ENCODE measurements at places on chromosomes 7 and 10.

DNA sequence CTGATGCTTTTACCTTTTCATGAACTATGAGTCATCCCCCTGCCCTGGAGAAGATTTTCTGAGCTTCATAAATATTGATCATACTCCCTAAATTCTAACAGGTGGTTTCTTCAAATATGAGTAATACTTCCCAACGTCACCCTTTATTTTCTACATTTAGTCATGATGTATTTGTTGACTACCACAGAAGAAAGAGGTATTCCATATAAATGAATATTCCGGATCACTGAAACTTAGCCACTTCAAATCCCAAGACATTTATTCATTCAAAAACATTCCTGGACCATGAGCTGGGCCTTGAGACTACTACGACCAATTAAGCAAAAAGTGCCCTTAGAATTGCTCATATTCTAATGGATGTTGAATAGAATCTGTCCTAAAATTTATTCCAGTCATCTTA, 395.8 kb upstream of the NPVF start:
- no peak for DNase-seq

- no peak for DNase-seq
These were observed 450.0 kb downstream of the GATA3 start for GRCh38 chr10:8504499-8504898.

DNA sequence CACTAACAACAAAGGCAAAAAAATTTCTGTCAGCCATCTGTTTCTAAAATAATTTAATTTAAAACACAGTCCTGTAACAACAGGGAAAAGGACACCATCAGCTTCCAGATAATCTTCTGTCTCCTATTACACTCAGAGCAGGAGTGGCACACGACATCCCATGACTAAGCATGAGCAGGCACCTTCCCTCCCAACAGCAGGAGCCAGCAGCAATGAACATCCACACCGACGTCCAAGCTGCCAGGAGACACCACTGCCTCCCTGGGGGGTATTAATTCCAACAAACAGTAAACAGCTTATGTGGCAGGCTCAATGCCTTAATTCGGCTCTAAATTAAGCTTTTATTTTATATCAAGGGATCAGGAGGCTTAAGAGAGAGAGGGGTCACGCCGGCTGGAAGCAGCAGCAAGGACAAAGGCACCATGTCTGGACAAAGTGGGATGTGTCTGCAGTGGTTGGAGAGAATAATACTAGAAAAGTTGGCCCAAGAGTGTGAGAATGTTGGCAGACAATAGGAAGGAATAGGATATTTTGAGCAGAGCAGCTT, 45.7 kb downstream of the KIAA1549 start:
- peak; percentile 83 for DNase-seq

GRCh38 chr10:113133497-113134115, 183.6 kb downstream of the TCF7L2 start:
- DNase-seq: peak; percentile 72

DNA sequence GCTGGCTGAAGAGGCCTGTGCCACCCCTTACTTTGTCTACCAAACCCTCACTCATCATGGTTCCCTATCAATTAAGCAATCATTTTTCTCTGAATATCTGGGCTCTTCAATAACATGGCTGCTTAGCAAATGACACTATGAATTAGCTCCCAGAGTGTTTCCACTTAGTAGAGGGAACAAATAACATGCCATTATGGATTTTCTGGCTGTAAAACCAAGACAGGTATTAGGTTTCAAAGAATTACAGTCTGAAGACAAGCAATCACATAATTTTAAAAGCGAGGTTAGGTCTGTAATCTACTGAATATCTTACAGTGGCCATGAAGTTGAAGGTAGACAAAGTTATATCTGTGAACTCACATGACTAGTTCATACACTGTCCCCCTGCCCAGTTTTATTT, 220.8 kb upstream of the PHYHIPL start:
- no peak for DNase-seq

DNA sequence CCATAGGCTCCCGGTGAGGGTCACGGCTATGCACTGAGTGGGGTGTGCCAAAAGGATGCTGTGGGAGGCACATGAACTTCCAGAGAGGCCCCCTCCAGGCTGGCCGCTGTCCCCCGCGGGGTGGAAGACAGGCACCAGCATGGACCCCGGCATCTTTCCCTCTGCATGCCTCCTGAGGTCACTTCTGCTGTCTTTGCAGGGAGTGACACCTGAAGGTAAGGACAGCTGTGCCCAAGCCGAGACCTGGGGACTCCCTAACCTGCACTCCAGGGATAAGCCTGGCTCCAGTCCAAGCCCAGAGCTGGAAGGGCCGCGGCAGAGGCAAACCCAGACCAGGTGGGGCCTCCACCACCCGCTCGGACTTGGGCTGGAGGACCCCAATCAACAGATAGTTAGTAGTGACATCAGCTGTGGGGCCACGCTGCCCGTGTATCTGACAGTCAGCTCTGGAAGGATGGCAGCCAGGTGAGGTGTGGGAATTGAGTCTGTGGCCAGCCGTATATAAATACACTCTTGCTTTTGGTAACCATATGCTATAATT, 340.7 kb upstream of the MKI67 start:
- no peak for DNase-seq

GRCh38 chr10:64142395-64142794, 621.2 kb downstream of the REEP3 start:
- DNase-seq: no peak

GRCh38 chr7:90751595-90751994, 155.5 kb downstream of the CDK14 start:
- no peak for DNase-seq

GRCh38 chr7:55066524-55066923, 47.7 kb downstream of the EGFR start:
- DNase-seq: peak; percentile 43

- DNase-seq: no peak
These were observed 5.2 kb downstream of the LGI1 start for GRCh38 chr10:93762979-93763391.

- no peak for DNase-seq
These were observed 5.3 kb downstream of the ZNF488 start for GRCh38 chr10:47378606-47379444.

- DNase-seq: no peak
These were observed 142.2 kb downstream of the TRIL start for GRCh38 chr7:28815928-28816373.

GRCh38 chr7:101161692-101162471, 3.5 kb downstream of the VGF start:
- DNase-seq: no peak

GRCh38 chr10:89867964-89868363, 166.6 kb downstream of the KIF20B start:
- DNase-seq: peak; percentile 55

DNA sequence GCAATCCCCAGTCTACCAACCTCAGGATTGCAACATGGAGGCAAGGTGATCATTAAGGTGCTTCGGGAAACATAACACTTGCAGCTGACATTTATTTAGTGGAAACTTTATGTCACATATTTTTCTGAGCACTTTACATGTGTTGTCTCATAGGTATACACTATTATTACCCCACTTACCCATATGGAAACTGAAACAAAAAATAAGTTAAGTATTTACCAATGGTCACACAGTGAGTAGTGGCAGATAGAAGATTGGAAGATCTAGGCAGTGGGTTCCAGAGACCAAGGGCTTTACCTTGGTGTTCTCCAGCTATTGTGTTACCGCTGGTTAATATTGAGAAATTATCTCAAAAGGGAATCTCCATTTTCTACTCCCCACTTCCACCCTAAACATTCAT, 1279.1 kb upstream of the SORCS1 start:
- no peak for DNase-seq

DNA sequence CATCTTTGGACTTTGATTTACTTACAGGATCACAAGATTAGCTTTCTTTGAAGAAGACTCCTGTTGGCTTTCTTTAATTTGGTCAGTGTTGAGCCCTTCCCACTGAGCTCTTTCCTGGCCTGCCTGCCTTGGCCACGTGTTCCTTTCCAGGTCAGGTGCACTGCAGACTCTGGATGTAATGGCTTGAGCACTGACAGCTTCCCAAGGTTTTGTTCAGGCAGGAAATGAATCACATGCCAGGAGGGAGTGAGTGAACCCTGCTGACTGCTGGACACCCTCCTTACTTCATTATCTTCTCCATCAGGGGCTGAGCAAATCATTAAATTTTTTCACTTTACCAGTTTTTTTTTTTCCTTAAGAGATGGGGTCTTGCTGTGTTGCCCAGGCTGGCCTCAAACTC, 29.8 kb downstream of the SNX10 start:
- peak; percentile 5 for DNase-seq

Data from amniotic epithelial cell (primary cell).